Dermis microvascular lymphatic vessel endothelial cell (primary cell): ENCODE measurements at places on chromosomes 6 and 20. TPM values are rescaled to one million over a fixed set of nuclear protein-coding genes. Genes with fewer than 3 reads are reported as not detected.
A peak's percentile ranks its signal among the peaks of the same experiment; 100 is the strongest.

DNA sequence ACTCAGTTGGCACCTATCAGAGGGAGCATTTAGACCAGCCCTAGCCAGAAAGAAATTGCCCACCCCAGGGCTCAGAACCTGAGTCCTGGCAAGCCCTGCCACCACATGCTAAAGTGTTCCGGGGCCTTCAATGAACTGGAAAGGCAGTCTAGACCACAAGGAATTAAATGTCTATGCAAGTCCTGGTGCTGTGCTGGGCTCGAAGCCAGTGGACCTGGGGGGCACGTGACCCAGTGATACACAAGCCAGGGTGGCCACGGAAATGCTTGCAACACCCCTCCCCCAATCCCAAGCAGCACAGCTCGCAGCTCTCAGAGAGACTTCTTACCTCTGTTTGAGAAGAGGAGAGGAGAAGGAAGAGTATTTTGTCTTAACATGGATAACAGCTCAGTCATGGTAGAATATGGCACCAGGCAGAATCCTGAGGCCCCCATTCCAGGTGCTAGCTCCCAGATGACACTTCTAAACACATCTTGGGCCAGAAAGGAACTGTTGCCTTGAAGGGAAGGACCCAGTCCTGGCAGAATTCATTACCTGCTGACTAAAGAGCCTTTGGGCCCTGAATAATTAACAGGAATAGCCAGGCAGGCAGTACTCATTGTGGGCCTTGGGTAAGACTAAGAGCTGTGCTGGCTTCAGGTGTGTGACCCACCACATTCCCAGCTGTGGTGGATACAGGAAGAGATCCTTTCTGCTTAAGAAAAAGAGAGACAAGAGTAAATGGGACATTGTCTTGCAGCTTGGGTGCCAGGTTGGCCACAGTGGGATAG, 111.3 kb downstream of the BTBD9 start:
- DNase-seq = no peak

DNA sequence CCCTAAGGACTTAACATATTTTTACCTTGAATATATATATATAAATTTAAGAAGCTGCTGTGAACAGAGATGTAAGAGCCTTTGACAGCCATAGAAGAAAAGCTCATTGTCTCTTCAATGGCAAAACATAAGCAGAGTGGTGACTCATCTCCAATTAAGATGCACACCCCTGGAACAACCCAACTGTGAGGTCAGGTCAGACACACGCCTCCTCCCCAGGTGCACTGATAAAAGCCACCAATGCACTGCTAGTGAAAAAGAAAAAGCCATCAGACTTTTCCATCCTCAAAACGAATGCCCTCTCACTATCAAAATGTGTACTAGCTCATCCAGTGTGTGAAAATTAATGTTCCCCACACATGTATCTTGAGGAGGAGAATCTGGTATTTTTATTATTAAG, 100.1 kb downstream of the SMLR1 start:
- DNase-seq = no peak

- no peak for DNase-seq
Measured at GRCh38 chr6:125953502-125953875, 3.1 kb upstream of the HINT3 start.

- no peak for DNase-seq
Measured at GRCh38 chr6:158488065-158488464, 71.8 kb upstream of the TMEM181 start.

DNA sequence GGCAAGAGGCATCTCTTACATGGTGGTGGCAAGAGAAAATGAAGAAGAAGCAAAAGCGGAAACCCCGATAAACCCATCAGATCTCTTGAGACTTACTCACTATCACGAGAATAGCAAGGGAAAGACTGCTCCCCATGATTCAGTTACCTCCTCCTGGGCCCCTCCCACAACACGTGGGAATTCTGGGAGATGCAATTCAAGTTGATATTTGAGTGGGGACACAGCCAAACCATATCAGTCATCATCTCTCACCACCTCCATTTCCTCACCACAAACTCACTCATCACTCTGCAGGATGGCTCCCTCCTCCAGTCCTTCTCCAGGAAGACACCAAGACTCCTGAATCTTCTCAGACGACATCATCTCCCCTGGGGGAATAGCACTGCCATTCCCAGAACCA, 25.8 kb upstream of the SLC16A10 start:
- DNase-seq = no peak

GRCh38 chr6:13216236-13217014, 111.9 kb downstream of the TBC1D7 start:
- no peak for DNase-seq

- DNase-seq = no peak
Measured at GRCh38 chr6:138318741-138319375, 58.8 kb upstream of the SMIM28 start.

DNA sequence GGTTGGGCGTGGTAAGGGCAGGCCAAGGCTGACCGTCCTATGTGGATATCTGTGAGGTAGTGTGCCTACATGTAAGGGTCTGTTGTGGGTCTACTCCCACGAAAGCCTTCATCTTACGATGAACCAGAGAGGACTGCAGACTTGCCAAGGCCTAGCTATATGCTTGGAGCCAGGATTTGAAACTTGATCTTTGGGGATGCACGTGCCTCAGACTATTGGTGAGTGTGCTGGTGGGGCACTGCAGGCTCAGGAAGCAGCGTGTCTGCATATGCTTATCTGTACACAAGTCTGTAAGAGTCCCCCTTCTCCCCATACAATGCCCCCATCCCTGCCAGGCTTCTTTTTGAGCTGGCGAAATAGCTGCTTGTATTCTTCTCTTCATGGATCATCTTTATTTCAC, 17.9 kb downstream of the PLCG1 start:
- no peak for DNase-seq

GRCh38 chr6:128114164-128114563, 213.3 kb upstream of the THEMIS start:
- DNase-seq = no peak

DNA sequence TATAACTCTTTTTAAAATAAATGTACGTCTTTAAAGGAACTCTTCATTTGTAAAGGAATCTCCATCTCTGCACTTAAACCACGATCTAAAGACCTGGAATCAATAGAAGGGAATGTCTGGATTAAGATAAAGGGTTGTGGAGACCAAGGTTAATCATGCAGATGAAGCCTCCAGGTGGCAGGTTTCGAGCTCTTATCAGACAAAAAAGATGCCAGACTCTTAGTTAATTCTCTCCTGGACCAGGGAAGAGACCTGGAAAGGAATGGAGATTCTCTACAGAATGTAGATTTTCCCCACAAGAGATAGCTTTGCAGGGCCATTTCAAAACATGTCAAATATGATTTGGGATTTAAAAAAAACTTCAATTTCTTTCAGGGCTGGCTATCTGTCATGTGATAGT, 71.5 kb upstream of the SSTR4 start:
- no peak for DNase-seq

DNA sequence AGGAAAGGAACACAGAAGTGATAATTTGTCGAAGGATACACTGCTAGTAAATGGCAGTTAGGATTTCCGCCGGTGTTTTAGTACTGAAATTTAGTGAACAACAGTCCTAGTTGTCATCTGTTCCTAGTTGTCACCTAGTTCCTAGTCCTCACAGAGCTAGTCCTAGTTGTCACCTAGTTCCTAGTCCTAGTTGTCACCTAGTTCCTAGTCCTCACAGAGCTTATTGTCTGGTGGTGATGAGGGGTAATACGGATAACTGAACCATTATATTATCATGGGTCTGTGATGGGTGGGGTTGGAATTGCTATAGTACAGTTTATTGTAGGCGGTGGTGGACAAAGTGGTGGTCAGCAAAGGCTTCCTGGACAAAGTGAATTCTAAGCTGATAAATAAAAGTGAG, 1.8 kb downstream of the SNRNP48 start:
- DNase-seq = no peak

GRCh38 chr6:150992703-150993102, 127.2 kb downstream of the MTHFD1L start:
- no peak for DNase-seq

- DNase-seq = no peak
Measured at GRCh38 chr20:54476169-54477009, 996 bp downstream of the DOK5 start.

DNA sequence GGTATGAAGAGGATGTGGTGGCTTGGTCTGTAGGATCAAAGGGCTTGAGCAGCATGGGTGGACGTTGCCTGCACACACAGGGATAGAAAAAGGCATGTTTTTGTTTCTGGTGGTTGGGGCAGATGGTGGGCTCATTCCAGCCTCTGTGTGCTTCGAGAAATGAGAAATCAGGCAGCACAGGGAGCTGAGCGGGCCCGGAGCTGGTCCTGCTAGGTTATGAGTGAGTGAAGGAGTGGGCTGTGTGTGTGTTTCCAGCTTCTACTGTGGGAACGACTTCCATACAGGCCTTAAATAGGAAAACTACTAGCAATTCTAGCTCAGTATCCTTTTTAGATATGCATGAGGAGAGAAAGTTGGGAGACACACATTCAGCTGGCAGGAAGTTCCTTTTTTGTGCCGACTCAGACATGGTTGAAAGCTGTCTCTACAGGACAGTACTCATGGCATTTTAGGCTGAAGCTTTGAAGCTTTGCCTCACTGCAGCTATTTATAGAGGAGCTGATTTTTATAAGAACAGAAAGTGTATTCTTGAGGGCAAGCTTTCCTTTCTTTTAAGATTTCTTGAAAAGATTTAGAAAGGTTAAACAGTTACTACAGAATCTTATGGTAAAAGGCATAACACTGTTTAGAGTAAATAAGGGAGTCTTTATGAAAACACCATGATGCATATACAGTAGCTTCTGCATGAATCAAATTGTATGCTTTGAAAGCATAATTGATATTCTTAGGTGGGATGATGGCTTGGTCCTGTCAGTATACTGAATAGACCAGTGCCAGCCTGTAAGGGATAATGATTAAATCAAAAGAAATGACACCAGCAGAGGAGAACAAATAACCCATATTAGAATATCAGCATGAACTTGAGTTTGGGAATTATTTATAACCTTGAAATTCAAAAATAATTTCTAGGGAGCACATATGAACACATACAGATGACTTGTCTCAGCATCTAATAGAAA, 104.0 kb upstream of the MAN1A1 start:
- no peak for DNase-seq

- DNase-seq = no peak
Measured at GRCh38 chr6:106347219-106347618, 13.3 kb upstream of the CRYBG1 start.

GRCh38 chr6:38248500-38249234, 391.1 kb downstream of the BTBD9 start:
- DNase-seq = no peak

GRCh38 chr6:124205921-124206320, 402.3 kb downstream of the NKAIN2 start:
- DNase-seq = no peak

DNA sequence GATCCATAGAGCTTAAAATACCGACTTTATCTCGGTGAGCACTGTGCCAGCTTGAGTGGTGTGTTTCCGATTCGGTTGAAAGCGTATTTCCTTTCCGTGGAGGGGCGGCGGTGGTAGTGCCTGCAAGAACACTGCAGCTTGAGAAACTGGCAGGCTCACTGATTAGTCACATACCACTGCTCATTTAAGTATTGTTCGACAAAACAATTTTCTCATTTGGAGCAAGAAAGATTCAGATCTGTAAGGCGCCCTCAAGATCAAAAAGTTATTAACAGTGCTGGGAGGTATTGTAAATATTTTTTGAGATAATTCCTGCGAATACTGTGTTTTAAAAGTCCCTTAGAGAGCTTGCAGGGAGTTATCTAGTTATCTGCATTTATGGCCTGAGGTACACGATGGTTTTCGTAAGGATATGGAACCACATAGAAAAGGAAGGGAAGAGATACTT, 1.3 kb downstream of the MAPK14 start:
- DNase-seq = peak; percentile 93

GRCh38 chr20:12963416-12963815, 45.4 kb upstream of the SPTLC3 start:
- DNase-seq = no peak

GRCh38 chr6:153145591-153145990, 14.5 kb upstream of the RGS17 start:
- DNase-seq = no peak

DNA sequence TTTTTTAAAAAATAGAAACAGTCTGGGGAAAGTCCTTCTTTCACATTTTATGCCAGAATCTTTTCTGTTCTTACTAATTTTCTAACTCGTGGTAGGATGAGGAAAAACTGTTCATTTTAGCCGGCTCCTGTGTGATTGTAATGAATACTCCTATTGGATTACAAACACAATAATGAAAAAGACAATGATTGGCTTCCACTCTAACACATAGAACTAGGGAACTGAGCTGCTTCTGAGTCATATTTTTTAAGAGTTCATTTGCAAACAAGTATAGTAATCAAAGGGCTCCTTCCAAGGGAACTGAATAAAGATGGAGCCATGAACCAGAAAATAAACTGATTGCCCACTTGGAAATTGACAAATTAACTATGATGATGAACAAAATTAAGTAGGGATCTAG, 265.3 kb upstream of the TCF21 start:
- no peak for DNase-seq

DNA sequence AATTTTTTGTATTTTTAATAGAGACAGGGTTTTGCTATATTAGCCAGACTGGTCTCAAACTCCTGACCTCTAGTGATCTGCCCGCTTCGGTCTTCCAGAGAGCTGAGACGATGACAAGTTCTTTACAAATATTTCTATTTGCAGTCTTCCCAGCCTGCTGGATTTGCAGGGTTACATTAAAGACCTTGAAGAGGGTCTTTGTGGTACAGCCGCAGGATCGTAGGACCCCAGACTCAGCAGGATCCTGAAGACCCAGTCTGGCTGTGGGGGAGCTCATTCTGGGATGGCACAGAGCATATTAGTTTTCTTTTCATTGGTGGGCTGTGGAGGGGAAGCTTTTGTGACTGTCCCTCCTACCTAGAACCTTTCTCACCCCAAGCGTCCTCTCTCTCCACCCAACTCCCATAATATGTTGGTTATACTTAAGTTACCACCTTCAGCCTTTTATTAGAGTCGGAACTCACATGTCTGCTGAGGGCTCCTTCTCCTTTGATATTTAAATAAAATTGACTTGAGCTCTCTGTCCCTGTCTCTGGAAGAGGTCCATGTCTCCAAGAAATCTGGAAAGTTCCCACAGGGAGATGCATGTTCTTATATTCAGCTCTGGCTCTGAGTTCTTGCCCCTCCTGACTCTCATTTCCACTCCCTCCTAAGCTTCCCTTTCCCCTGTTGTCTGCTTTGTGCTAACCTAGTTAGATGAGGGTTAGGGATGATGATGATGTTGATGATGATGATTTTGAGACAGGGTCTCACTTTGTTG, 72.0 kb downstream of the TIAM2 start:
- no peak for DNase-seq

Gene BRPF3
- 5.1 and 8.7 TPM in 2 replicates for total RNA-seq

Gene PSORS1C1
- 3.7 and 3.8 TPM in 2 replicates for total RNA-seq

Gene CFAP61
- total RNA-seq = not detected in 2 replicates

Gene RBBP8NL
- not detected in 2 replicates for total RNA-seq

Gene FOXC1
- 2.8 and 5.3 TPM in 2 replicates for total RNA-seq

Gene STXBP5
- total RNA-seq = 15.1 and 17.1 TPM in 2 replicates

Gene KHDC1
- under 0.01 TPM in 2 replicates for total RNA-seq

Gene ADAM33
- total RNA-seq = under 0.01 TPM in 1 of 2 replicates, not detected in the other

Gene FAM50B
- 4.4 and 6.1 TPM in 2 replicates for total RNA-seq

Gene SUMO4
- 0.26 and 1.0 TPM in 2 replicates for total RNA-seq

Gene GJA1
- 1,124 and 1,357 TPM in 2 replicates for total RNA-seq

Gene PRL
- total RNA-seq = not detected in 2 replicates

Gene SIRT5
- 7.0 and 7.8 TPM in 2 replicates for total RNA-seq
